ENCODE measurements at places on chromosomes 1 and 21. TPM values are rescaled to one million over a fixed set of nuclear protein-coding genes. Genes with fewer than 3 reads are reported as not detected.

- peak; percentile 32 for DNase-seq
Observed at GRCh38 chr1:68141071-68142021, 90.9 kb upstream of the DIRAS3 start.

DNA sequence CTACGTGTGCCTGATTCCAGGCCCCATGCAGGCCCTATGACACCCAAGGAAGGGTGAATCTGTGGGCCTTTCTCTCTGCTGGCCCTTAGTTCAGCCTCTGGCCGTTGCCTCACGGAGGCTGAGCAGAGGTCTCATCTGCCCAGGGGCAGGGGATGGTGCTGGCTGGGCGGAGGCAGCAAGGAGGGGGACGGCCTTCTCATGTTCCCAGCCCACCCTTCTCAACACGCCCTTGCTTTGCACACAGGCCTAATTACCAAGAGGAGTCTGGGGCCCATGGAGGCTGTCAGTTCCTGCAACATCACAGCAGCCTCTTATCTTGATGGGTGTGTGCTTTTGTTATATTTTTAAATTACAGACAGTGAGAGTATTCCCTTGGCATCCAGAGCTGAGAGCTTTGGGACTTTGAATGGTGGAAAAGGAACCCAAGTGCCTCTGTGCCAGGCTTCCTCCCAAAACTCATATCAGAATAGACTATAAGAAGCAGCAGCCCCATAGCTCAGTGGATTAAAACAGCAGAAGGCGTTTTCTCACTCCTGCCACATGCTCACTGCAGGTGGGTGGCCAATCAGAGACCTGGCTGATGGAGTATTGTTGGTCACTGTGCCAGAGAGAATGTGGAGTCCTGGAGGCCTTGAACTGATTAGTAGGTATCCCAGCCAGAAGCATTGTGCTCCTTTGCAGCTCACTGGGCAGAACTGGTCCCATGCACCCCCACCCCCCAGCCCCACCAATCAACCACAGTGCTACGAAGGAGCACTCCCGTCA is 164.9 kb downstream of the CAMTA1 start:
- no peak for DNase-seq

DNA sequence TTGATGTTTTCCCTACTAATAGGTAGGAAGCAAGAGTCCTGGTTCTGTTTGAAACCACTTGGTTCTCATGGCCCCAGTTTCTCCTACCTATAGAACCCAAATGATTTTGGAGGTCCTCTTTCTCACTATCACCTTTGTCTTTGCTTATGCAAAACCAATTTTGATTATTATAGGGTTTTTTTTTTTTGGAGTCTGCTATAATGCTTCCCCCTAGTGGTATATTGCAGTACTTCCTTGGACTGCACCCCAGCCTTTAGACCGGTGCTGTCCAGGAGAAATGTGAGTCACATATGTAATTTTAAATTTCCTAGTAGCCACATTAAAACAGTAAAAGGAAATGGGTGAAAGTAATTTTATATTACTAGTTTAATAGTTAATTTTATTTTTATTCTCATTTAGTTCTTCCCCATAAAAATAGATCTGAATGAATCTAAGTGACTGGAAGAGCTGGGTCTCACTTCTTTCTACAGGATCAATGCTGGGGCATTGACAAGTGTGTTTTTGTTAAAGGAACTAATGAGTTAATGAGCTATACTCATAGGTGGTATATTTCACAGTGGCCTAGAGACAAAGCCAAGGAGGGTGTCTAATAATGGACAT is 10.6 kb downstream of the FCMR start:
- peak; percentile 63 for DNase-seq

GRCh38 chr1:117232531-117232930 is 21.8 kb upstream of the VTCN1 start:
- no peak for DNase-seq

- no peak for DNase-seq
Observed at GRCh38 chr1:92797297-92797696, 12.4 kb upstream of the EVI5 start.

GRCh38 chr1:183407474-183407873 is 10.7 kb downstream of the NMNAT2 start:
- DNase-seq: no peak

GRCh38 chr1:8023995-8024313 is 2.2 kb downstream of the ERRFI1 start:
- DNase-seq: no peak

- DNase-seq: no peak
Observed at GRCh38 chr1:171727778-171728177, 14.1 kb downstream of the VAMP4 start.

DNA sequence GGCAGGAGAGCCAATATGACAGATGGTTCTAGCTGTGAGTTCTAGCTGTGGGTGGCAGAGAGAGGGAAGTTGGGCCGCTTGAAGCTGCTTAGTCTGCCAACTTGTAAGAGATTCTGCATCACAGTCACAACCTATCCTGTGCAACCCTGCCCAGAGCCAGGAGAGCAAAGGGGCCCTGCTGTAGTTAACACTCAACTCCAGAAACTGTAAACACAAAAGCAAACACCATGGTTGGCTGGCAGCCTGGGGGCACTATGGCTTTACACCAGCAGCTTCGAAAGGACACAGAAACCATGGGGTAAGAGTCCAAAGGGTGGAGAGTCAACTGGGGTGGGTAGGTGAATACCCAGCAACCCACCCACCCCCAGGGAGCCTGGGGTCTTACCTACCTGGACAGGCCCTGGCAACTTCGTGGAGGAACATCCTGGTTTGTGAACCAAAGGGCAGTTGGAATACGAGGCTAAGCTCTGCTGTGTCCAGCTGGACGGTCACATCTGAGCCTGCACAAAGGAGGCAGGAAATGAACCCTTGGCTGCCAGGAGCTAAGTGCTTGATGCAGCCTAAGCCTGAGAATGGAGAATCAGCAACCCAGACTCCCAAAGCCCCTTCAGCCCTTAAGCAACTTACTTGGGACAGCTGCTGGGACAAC is 6.4 kb downstream of the INPP5B start:
- no peak for DNase-seq

DNA sequence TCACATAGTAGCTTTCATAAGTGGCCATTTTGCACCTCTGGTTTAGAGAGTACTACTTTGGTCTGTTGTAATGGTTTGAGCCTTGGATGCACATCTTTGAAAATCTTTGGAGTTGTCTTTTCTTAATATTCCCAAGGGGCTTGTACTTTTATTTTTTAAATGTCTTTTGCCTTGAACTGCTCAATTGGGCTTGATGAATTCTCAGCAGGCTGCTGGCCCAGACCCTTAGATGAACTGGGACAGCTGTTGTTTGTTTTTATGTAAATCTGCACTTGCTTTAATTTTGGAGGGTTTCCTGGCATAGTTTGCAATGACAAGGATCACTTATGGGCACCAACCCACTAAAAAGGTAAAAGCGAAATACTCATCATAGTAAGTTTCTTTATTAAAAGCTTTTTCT is 24.9 kb downstream of the NGF start:
- no peak for DNase-seq

GRCh38 chr21:39012326-39013230 is 170.7 kb downstream of the PSMG1 start:
- no peak for DNase-seq

DNA sequence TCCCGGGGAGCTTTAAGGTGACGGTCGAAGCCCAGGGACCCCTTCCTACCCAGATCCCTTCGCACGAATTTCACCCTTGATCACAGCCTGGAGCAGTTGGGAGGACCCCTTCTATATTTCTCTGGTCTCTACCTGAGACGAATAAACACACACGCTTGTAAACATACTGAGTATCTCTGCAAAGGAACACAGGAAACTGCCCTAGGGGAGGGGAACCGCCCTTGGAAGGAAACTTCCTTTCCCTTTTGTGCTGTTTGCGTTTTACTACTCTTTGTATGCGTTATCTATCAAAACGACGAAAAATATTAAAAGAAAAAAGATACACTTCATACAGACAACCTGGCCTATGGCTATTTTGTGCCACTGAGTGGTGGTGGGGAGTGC is 750 bp downstream of the NECAP2 start:
- DNase-seq: no peak

DNA sequence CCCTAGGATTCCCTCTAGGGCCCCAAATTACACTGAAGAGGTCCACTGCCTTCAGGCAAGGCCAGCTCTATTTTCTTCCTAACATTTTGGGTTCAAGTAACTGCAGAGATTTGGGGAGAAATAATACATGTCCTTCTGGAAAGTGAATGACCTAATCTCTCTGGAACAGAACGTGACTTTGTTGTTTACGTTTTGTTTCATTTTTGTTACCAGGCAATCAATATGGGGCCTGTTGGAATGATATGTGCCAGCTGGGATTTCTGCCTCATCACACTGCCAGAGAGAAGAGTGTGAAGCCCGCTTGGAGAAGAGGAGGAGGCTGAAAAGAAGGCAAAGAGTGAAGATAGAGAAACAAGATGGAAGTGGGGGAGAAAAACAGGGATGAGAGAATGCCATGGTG is 116.7 kb downstream of the FASLG start:
- DNase-seq: no peak

GRCh38 chr1:183516725-183517124 is 44.4 kb downstream of the SMG7 start:
- DNase-seq: no peak

- no peak for DNase-seq
Observed at GRCh38 chr1:47618222-47618720, 180.4 kb downstream of the FOXD2 start.

GRCh38 chr1:199995096-199995685 is 32.3 kb upstream of the NR5A2 start:
- DNase-seq: no peak

DNA sequence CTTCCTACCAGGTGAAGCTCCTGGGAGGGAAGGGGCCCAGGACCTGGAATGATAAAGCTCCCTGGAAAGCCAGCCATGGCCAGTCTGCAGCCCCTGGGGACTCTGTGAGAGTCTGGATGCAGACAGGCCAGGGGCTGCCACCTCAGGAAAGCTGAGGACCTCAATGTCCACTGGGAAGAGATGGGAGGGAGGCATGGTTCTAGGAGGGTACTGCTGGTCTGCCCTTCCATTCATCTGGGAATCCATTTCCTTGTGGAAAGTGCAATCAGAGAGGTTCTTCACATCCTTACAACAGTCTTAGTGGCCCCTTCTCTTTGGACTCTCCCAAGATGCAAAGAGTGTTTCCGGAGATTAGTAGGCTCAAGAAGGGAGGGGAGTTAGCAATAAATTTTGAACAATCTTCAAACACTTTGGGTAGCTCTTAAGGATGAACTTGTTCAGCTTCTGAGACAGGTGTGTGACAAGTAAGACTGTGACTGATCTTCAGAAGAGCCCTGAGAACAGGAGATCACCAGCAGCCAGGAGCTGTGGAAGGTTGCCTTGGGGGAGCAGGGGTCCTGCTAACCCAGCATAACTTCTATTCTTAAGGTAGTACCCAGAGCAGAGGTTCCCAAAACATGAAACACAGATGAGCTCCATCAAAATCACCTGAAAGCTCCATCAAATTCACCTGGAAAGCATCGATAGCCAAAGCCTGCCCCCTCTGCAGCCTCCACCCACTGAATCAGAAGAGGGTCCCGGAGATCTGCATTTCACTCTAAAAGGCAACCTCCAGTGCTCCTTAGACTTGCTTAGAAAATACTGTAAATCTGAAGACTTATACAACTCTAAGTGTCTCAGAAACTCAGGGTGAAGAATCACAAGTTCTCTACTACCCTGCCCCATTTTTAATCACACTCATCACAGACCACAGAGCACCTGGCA is 616 bp upstream of the LAX1 start:
- DNase-seq: no peak

- DNase-seq: peak; percentile 61
Observed at GRCh38 chr21:41112740-41113692, 54.9 kb upstream of the BACE2 start.

- no peak for DNase-seq
Observed at GRCh38 chr1:175530622-175531375, 212.6 kb downstream of the TNR start.

DNA sequence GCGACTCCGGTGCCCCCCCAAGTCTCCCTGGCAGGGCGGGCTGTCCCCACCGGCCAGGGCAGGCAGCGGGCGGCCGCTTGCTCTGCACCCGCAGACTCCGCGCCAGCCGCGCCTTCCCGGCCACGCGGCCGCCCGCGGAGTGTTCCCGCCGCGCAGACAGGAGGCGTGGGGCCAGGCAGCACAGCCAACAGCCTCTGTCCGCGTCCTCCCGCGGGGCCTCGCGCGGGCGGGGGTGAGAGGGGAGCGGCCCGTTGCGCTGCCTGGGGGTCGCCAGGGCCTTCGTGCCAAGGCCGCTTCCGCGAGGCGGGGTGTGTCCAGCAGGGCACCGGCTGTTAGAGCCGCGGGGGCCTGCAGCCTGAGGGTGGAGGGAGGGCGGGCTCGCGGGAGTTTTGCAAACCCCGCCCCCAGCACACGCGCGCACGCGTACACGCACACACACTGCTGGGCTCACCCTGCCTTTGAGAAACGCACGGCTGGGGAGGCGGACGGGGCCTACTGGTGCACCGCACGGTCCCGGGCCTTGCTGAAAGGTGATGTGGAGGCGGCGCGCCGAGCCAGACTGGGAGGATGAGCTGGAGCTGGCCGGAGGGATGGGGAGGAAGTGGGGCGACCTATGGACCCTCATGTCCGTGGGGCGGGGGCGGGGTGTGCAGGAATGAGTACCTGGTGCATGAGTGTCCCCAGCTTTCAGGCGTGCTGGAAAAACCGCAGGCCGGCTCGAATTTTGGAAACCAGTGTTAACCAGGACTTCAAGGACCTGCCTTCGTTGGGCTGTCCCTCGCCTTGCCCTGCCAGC is 41.5 kb downstream of the KIAA1614 start:
- peak; percentile 70 for DNase-seq

GRCh38 chr1:43373066-43373940 is 5.5 kb upstream of the ELOVL1 start:
- no peak for DNase-seq

DNA sequence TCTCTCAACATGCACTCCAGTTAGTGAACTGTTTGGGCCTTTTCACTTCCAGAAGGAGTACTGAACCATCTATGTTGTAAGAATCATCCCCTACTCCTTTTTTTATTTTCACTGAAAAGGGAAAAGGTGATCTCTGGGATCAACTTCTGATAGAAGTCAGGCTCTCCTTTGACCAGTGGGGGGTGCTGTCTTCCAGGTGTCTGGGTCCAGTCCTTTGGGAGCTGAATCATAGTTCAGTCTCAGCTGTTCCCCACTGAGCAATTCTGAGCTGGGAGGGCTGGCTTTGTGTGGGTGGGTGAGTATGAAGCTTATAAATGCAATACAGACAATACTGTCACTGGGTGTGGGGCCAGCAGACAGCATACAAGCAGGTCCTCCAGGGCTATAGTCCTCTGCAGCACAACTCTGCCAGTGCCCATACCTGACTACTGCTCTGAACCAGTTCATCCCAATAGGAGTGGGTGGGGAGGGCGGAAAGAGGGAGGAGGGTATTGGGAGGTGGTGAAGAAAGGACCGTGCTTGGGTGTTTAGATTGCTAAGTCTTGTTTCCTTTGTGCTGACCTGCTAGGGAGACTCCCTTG is 12.5 kb upstream of the SARS1 start:
- no peak for DNase-seq

IL19 gene
- polyA plus RNA-seq: not detected

PRKACB gene
- polyA plus RNA-seq: 21.3 TPM

S100A13 gene
- polyA plus RNA-seq: 58.5 TPM

BACH1 gene
- 28.3 TPM for polyA plus RNA-seq

C1QC gene
- polyA plus RNA-seq: 50.3 TPM

CACNA1S gene
- 66.3 TPM for polyA plus RNA-seq

IL23R gene
- polyA plus RNA-seq: not detected

HMCN1 gene
- polyA plus RNA-seq: 3.9 TPM

HDGF gene
- 142 TPM for polyA plus RNA-seq

DDR2 gene
- 34.6 TPM for polyA plus RNA-seq

FAM72A gene
- 5.4 TPM for polyA plus RNA-seq

SLC44A3 gene
- 4.6 TPM for polyA plus RNA-seq
